ENCODE measurements at places on chromosomes 5 and 9.

DNA sequence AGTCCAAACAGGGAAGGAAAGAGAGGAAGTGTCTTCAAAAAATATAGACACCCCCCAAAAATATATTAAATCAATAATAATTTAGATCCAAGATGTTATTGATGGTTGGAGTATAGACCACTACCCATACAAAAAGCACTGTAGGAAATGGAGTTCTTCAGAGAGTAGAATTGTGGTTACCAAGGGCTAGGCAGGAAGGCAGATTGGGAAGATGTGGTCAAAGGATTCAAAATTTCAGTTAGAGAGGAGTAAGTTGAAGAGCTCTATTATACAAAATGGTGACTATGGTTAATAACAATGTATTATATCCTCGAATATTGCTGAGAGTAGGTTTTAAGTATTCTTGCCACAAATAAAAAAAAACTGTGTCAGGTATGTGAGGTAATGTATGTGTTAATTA lies 149.4 kb downstream of the CWC27 start:
- no peak for DNase-seq

GRCh38 chr5:126384985-126385384 lies 38.2 kb upstream of the GRAMD2B start:
- no peak for DNase-seq

GRCh38 chr5:152388610-152389009 lies 16.5 kb downstream of the NMUR2 start:
- no peak for DNase-seq

DNA sequence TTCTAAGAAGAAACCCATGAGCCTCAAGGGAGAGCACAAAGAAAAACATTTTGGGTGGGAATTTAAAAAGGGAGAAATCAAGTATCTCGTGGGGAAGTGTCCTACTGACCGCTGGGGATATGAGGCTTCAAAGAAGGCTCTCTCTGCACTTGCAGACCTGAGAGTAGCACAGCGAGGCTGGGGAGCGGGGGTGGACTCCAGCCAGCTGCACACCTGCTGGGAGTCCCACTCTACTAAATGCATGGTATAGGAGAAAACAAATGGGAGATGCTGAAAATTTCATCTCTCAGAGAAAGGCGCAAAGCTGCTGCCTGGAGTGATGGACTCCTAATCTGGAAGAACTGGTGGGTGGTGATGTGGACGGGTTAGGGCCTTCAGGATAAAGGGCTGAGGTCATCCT lies 67.0 kb upstream of the EPB41L4B start:
- no peak for DNase-seq

- no peak for DNase-seq
These were observed 184.4 kb downstream of the CWC27 start for GRCh38 chr5:64952951-64953673.

DNA sequence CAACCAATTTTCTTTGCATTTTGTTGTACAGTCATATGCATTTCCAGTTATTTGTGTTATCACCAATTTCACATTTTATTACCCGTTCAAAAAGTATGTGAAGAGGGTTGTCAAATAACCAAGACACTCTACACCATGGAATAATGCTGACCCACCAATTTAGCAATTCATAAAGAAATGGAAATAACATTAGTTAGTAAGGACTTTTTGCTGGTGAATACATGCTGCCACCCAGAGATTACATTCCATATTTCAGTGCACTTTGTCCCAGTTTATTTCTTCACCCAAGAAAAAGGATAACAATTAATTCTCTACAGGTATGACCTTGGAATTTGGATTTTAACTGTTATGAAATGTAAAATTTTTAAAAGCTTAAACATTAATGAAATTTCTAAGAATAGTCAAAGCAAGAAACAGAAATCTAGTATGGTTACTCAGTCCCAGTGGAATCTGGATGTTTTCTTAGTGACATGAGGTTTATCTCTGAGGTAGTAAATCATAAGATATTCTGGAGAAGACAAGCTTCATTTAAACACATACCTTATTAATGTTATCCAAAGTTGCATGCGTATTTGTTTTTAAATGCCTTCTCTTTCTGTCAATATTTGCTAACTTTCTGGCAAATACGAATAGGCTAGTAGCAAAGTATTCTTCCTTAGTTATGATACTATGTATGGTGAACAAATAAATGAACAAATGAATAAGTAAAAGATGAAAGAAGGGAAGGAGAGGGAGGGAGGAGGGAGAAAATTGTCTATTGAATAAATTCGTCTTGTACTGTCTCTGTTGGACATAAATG lies 100.6 kb downstream of the CETN3 start:
- DNase-seq = no peak

DNA sequence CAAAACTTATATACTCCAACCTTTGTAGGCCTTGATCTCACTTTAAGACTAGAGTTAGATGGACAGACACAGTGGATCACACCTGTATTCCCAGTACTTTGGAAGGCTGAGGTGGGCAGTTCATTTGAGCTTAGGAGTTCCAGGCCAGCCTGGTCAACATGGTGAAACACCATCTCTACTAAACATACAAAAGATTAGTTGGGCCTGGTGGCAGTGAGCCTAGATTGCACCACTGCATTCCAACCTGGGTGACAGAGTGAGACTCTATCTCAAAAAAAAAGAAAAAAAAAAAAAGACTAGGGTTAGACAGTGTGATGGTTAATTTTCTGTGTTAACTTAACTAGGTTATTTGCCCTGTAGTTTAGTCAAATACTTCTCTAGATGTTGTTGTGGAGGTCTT lies 74.1 kb downstream of the CFAP95 start:
- no peak for DNase-seq

DNA sequence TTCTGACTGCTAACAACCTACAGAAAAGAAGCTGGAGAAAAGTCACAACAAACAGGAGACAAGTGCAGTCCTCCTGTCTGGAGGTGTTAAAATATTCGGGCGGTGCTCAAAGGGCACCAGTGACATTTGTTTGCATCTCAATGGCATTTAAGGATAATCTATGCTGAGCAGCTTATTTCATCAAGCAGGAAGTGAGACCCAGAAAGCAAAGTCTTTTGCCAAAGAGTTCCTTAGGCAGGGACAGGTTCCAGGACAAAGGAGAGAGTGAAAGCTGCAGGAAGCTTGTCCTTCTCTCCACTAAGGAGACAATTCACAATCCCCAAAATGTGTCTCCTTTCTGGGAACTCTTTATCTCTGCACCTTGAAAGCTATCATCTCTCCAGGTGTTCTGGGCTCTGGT lies 38.7 kb upstream of the CDK20 start:
- DNase-seq = no peak

GRCh38 chr9:38244971-38245370 lies 147.5 kb upstream of the ALDH1B1 start:
- DNase-seq = no peak

GRCh38 chr5:116506488-116506887 lies 68.1 kb downstream of the SEMA6A start:
- DNase-seq = no peak

DNA sequence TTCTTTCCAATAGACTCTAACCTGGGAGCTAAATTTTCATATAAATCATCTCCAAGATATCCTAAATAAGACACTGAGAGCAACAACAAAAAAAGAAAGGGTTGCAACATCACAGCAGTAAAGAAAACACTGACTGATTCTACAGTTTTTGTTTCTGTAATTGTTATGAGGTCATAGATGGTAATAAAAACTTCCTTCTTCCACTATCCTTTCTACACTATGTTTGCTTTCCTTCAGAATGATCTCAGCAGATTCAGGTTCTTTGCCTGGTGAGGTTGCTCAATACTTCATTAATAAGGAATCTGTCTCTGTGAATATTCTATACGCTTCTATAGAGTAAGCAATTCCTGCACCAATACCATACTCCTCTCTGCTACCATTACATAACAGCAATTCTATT lies 835.6 kb upstream of the GRAMD2B start:
- no peak for DNase-seq

DNA sequence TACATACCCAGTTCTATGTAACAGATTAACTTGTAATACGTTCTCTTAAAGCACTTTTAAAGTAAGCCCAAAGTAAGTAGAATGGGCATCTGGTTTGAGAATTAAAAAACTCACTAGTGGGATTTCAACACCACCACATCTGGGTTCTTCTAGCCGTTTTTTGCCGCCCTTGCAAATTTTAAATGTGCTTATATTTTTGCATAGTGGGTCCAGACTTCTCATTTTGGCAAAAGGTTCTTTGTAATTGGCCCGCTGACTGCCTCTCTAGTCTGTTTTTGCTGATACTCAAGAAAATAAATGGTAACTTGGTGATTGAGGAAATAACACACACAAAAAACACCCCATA lies 582 bp upstream of the FBXO4 start:
- DNase-seq = no peak

- no peak for DNase-seq
These were observed 59.0 kb upstream of the C9orf72 start for GRCh38 chr9:27632254-27632653.

DNA sequence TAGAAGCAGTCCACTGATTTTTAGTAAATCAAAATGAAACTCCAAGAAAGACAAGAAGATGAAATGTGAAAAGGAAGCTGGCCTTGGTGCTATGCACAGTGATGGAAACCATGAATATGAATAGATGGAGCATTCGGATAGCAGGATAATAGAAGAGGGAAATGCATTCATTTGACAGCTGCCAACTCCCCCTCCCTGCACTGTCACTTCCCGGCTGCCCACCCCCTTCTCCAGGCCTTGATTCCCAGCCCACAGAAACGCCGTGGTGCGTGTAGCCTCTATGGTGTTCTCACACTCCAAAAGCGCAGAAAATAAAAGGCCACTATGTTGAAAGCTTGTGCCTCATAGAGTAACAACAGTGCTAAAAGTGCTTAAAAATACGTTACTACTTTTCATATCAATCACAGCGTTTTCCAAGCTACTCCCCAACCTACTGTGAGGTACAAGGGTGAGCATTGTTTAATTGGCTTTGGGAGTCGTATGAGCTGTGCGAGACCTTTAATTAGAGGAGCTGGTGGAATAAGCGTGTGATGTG lies 26.1 kb upstream of the IFNK start:
- no peak for DNase-seq

- DNase-seq = no peak
These were observed 17.9 kb downstream of the FRMD3 start for GRCh38 chr9:83520292-83520691.

GRCh38 chr5:171984748-171985419 lies 21.6 kb downstream of the FBXW11 start:
- no peak for DNase-seq

GRCh38 chr5:178249191-178249989 lies 16.8 kb upstream of the PHYKPL start:
- no peak for DNase-seq

GRCh38 chr5:98786191-98786853 lies 12.9 kb downstream of the RGMB start:
- no peak for DNase-seq

- DNase-seq = no peak
These were observed 776.6 kb upstream of the CDH9 start for GRCh38 chr5:27814983-27815382.

GRCh38 chr5:36027711-36028110 lies 36.5 kb upstream of the UGT3A1 start:
- DNase-seq = no peak

DNA sequence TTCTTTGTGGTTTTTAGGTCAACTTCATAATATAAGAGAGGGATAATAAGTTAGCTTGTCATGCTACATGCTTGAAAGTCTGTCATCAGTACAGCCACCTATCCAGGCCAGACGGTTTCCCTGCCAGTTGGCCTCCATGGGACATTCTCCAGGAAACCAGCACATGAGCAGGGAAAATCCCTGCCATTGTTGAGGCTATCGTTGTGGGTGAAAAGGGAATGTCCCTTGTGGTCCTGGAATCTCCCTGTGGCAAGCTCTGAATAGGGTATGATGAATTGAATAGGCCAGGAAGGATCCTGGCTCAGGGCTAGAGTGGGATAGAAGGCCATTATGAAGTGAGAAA lies 12.3 kb downstream of the F2RL1 start:
- DNase-seq = no peak

DNA sequence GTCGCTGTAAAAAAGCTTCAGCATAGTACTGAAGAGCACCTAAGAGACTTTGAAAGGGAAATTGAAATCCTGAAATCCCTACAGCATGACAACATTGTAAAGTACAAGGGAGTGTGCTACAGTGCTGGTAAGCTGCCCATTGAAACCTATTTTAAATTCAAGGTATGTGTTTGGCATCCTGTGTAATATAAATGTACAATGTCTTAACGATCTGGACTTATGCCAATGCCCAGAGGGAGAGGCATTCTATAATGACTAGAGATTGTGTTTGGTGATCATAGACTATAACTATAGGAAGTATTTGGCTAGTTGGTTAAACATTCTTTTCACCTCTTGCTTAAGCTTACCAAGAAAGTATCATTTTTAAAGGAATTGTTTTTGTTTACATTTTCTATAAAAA lies 95.7 kb downstream of the INSL6 start:
- no peak for DNase-seq

- DNase-seq = peak; percentile 48
These were observed 1.2 kb downstream of the ANKRD33B start for GRCh38 chr5:10564838-10565784.

DNA sequence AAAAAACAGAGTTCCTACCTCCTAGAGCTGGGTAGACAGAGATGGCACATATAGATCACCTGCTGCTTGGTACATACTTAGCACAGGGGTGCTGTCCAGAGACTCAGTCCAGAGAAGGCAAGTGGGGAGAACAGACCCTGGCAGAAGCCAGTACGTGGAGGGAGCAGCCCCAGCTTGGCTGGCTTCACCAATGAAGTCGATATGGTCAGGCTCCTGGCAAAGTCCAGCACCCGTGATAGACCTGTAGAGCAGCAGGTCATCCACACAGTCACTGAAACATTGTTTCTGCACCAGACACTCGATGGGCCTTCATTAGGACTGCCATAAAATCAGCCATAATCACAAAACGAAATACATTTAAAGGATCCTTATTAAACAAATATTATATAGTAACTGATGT lies 45.8 kb downstream of the WHRN start:
- DNase-seq = no peak

DNA sequence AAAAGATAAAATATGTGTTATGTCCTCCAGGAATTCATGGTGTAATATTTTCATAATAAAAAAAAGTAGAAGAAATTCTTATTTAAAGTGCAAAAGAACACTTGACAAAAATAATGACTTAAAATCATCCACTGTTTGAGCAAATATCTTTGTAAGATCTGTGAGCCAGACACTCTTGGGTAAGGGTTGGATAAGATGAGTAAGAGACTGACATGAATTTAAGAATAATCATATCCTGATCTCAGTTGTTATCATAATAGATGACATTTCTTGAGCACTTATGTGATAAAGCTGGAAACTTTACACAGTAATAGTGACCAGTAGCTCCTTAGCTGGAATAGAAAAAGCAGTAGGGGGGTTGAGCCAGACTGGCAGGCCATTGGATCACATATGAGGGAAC lies 40.0 kb upstream of the ADRB2 start:
- DNase-seq = no peak
